ENCODE measurements at places on chromosomes 2 and 18.

- no peak for DNase-seq
Observed at GRCh38 chr2:120251078-120251477, 1.6 kb upstream of the RALB start.

DNA sequence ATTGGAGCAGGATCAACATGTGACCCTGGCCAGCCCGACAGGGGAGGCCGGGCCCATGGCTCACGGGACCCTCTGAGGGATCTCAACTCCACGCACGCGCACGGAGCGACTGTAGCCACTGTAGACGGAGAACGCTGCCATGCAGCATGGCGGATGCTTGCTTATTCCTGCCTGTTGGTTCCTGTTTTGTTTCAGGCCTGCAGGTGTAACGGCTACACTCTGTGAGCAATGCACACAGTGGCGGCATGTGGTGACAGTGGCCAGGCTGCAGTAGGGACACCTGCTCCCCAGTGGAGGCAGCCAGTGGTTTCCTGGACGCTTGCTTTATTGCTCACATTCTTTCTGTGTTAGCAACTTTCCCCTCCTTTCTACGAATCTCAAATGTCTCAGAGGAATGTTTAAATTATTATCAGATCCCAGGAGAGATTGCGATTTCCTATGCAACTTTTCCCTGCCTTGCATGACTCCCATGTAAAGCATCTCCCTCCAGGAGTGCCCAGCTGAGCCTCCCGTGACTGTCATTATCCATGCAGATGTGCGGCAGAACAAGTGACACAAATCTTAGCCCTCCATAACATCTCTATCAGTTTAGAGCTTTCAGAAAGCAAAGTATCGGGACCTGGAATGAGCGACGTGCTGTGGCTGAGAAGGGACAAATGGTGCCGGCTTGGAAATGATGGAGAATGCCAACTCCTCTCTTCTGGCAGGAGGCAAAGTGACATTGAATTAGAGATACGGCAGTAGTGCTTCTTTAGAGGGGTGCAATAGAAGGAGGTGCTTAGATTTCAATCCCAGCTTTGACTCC is 209.7 kb downstream of the ASB1 start:
- DNase-seq = no peak

- no peak for DNase-seq
Observed at GRCh38 chr2:170468557-170468956, 246.6 kb upstream of the SP5 start.

DNA sequence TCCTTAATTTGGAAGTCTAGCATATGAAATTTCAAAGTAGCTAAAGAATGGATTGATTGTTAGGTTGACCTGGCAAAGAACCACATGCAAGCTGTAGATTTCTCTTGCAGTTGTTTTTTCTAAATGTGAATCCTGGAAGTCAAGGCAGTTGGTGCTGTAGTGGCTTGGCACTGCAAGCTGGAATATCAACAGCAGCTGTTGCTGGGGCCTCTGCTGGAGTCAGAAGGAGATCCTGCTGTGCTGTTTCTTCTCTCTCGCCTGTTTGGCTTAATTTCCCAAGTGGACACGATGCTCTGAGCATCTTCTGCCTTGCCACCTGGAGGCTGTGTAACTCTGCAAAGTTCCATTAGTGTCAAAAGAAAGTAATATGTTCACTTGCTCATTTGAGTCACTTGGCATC is 12.6 kb downstream of the PIK3C3 start:
- no peak for DNase-seq

GRCh38 chr18:36078751-36079529 is 11.6 kb upstream of the RPRD1A start:
- no peak for DNase-seq

GRCh38 chr18:46676182-46676835 is 19.3 kb upstream of the LOXHD1 start:
- DNase-seq = no peak

DNA sequence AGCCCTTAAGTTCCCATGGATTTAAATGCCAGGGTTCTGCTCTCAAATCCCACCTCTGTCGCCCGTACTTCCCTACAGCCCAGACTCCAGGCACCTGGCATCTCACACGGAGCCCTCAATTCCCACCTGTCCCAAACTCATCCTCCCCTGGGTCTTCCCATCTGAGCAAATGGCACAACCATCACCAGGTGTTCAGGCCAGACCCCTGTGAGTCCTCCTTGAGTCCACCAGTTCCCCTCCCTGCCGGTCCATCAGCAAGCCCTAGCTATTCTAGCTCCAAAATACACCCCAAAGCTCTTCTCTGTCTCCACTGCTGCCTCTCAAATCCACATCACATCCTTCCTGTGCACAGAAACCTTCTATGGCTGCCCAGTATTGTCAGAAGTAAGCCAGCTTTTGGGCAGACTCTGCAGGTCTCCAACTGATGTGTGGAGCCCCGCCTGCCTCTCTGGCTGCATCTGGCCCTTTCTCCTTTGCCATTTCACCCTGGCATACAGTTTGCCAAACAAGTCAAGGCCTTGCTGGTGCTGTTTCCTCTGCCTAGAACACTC is 67.7 kb downstream of the DNMT3A start:
- no peak for DNase-seq

DNA sequence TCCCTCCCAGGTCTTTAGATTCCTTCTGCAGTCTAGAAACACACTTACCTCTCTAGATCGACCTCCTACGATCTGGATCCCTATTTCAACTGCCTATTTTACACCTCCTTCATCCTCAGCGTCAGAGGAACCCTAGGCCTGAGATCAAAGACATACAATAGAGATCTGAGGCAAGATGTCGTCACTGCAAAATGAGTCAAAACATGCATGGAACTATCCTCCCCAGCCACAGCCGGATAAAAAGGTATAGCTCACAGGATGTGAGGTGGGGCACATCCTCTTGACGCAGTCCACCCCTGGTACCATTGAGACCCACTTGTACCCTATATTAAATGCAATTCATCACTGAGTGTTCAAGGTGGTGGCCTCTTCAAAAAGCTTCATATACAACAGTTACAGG is 63.7 kb upstream of the DNAJC10 start:
- DNase-seq = no peak

DNA sequence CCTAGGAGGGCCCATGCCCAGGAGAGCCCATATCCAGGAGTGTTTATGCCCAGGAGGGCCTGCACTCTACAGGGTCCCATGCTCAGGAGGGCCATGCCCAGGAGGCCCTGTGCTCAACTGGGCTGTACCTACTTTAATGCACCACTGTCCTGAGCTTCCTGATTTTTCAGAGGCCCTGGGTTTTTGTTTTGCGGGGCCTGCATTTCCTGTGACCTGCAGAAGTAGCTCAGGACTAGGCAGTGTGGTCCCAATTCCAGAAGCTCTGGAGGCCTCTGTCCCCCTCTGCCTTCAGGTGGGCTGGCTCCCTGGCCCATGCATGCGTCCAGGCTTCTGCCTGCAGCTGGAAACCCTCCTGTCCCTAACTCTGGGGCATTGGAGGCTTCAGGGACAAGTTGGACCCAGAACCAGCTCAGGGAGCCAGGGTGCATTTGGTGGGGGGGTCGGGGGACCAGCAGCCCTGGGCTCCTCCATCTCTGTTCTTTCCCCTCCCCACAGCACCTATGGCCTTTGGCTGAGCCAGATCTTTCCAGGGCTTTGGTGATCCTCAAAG is 10.8 kb downstream of the GPR35 start:
- no peak for DNase-seq
